ENCODE measurements at places on chromosomes 1 and 21.
A peak's percentile ranks its signal among the peaks of the same experiment; 100 is the strongest.

- DNase-seq: no peak
These were observed 371.4 kb upstream of the C1orf174 start for GRCh38 chr1:4271338-4271998.

GRCh38 chr1:164891615-164892014 lies 332.6 kb downstream of the PBX1 start:
- no peak for DNase-seq

DNA sequence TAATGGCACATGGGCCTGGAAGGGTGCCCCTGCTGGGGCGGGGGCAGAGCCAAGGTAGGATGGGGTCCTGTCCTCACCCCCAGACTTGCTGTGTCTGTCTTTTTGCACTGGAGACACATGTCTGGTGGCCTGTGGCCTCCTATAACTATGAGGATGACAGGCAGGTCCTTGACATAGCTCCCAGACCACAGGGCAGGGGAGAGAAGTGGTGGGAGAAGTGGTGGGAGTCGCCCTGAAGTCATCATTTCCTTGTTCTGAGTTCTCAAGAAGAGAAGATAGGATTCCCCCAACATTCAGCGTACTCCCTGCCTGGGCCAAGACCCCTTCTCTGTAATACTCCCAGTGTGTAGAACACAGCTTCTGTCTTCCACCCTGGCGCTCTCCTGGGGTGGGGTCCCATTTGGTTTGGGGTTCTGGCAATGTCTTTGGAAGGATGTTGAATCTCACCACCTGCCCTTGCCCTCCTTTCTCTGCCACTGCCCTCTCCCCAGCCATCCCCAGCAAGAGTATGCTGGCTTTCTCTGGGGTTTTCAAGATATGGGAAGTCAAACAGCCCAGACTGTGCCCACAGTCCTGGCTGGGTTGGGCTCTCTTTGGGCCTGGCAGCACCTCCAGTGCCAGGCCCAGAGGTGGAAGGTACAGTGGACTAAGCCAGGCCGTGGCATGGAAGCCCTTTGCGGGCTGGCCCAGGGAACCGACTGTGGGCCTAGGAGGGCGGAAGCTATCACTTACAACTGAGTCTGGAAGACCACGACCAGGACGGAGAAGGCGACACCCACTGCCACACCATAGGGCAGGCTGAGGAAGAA lies 19.4 kb downstream of the SLC26A9 start:
- no peak for DNase-seq

DNA sequence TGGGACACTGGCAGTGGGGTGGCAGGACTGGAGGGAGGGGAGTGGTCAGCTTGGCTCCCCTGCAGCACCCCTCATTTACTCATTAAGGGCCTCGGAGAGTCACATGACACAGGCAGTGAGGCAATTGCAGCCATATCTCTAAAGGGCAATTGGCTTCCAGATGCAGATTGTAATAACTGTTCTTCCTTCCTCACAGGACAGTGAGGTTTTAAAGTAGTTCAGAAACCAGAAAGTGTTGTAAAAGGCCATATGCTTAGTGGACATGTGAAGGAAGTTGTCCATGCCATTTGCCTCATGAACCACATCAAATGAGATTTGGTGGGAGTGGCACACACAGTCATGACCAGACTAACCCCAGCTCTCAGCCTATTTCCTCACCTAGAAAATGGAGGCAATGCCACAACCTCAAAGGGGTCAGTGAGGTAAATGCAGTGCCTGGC lies 11.1 kb downstream of the MTX1 start:
- no peak for DNase-seq

DNA sequence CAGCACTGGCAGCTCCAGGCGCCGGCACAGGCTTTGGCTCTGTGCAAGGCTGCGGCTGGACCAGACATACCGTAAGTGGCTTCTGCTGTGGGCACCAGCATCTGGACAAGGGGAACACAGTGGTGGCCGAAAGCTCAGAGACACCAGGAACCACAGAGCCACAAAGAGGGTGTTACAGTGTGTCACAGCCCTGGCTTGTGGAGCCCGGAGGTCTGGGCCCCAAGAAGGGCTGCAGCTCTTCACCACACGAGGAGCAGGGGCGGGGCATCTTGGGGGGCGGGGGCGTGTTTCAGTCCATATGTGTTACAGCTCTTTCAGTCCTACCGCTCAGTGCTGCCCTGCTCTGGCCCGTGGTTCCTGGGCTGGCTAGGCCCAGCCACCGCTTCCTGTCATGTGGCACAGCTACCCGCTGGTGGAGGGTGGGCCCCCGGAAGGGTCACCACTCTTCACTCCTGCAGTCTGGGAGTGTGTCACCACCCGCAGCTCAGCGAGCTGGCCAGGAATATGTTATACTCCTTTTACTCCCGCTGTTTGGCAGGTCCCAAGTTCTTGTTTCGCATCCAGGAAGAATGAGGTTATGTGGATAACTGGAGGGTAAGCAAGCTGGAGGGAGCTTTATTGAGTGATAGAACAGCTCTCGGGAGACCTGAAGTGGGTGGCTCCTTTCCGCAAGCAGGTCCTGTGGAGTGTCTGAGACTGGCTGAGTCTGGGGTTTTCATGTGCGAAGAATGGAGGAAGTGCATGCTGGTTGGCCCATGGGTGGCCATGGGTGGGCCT lies 3.3 kb upstream of the LSM10 start:
- DNase-seq: no peak

DNA sequence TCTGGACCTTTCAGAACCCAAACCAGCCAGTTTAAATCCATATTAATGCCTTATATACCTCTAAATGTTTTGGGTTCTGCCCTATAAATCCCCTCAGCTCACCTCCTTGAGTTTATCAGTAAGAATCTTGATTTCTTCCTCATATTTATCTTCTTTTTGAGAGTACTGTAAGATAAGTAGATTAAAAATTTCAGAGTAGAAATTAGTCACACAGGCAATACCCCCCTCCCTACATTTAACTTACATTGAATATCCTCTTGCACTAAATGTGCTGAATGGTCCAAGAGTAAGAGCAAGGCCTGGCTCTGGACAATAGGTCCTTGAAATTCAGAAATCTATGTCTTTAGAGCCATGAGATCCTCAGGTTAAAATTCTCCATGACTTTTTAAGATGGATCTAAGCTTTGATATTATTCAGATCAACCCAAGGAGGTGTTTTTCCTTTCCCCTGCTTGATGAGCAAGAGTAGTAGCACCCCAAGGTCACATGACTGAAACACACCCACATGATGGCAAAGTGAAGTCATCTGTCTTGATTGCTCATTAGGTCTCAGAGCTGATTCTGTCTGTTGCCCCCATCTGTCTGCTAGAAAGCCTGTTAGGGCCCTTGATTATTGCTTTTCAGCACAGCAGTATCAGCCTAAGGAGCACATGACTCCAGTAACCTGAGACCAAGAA lies 15.8 kb upstream of the NUP210L start:
- DNase-seq: peak; percentile 36

DNA sequence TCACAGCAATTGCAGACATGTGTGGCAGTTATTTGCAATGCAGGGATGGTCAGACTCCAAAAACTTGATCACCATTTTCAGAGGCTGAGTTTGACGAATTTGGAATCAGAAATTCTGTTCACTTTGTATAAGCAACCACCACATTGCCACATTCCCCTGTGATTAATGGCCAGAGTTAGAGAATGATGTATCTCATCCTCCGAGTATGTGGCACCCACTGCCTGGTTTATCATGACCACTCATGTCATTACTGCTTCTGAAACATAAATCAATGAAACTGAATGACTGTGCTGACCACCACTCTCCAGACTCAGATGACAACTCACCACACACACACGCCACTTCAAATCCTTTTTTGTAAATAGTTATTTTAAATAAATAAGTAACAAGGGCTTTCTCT lies 66.6 kb upstream of the CACHD1 start:
- DNase-seq: no peak

- no peak for DNase-seq
These were observed 34.3 kb downstream of the CASZ1 start for GRCh38 chr1:10762153-10762523.

DNA sequence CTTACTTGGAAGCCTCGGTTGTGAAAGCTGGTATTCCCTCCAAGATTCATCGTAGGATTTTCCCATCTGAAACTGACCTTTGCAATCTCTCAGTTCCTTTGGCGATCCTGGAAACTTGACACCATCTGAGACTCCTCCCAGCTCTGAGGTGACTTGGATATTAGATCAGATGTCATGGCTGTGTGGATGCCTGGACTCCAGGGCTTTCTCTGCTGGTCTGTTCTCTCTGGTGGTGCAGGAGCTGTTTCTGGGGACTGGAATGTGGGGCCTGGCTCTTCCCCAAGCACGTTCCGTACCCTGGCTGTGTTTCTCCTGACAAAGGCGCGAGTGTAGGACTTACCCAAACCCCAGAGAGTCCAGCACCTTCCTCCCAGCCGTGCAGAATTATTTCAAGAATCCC lies 252.2 kb downstream of the RPS6KC1 start:
- no peak for DNase-seq

- no peak for DNase-seq
These were observed 183.1 kb upstream of the IVNS1ABP start for GRCh38 chr1:185500001-185500626.

- no peak for DNase-seq
These were observed 18.7 kb downstream of the PSMB4 start for GRCh38 chr1:151418081-151418480.

DNA sequence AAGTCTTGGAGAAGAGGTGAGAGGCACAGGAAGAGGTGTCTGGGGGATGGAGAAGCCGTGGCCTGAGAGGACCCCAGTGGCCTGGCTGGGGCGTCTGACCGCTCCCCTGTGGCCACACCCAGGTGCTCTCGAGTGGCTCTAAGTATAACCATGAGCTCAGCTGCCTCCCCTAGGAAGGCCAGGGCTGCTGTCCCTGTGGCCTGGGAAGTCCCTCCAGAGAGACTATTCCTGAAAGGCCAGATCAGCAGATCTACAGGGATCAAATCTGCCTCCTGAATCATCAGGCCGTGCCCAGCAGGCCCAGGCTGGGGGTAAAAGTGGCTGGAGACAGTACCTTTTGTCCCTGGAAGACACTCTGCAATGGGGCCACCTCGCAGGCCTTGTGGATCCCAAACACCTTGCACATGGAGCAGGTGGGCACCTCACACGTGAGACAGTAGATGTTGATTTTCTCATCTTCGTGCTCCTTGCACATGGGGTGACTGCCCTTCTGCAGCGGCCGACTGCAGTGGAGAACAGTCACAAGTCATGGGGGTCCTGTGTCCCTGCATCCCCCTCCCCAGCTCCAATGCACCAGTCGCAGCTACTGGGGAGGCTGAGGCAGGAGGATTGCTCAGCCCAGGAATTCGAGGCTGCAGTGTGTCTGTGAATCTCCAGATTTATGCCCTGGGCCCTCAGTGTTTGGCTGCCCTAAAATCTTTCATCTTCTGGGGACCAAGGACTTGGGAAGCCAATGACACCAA lies 6.4 kb downstream of the TRIM63 start:
- no peak for DNase-seq

GRCh38 chr1:10508511-10508951 lies 33.8 kb downstream of the PEX14 start:
- DNase-seq: no peak

- no peak for DNase-seq
These were observed 50.4 kb upstream of the ADAMTS5 start for GRCh38 chr21:27017246-27017645.

- no peak for DNase-seq
These were observed 917.6 kb downstream of the NCAM2 start for GRCh38 chr21:21915816-21916215.

DNA sequence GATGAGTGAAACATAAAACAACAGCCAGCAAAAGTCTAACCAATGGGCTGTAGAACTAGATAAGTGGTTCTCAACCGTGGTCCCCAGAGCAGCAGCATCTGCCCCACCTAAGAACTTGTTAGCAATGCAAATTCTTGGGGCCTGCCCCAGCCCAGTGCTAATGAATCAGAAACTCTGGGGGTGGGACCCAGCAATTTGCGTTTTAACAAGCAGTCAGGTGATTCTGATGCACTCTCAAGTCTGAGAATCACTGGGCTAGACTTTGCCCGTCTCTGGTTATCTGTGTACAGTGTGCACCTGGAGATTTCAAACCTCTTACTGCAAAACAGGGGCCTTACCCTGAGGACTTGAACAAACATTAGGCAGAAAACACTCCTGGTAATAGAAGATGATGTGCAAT lies 66.5 kb downstream of the PLXNA2 start:
- no peak for DNase-seq

DNA sequence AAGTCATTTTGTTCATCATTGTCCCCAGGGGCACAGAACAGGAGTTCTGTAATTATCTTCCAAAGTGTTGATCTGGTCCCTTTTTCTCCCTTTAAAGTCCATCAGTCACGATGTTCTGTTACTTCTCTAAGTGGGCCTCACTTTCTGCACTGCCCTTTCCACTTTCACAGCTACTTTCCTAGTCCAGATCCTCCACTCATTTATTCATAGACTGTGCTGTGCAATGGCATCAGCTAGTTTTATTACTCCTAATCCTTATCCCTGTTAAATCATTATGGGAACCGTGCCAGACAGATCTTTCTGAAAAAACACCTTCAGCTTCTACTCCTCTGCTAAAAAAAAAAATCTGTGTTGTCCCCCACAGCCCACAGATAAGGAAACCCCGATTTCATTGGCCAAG lies 64.0 kb upstream of the BCL10 start:
- DNase-seq: no peak

- no peak for DNase-seq
These were observed 128.0 kb upstream of the DPYD start for GRCh38 chr1:98048751-98049325.

All from activated gamma-delta T cell treated with anti-CD3 and anti-CD28 coated beads, Interleukin-2, amount 50 U/mL, for 16 hours (primary cell).